ENCODE measurements at places on chromosomes 1 and 21. TPM values are rescaled to one million over a fixed set of nuclear protein-coding genes. Genes with fewer than 3 reads are reported as not detected.

GRCh38 chr1:202088206-202088605 lies 34.5 kb upstream of the GPR37L1 start:
- no peak for DNase-seq

HUNK gene
- 0.23 TPM for total RNA-seq

CDCA8 gene
- total RNA-seq = 1.4 TPM

DNA sequence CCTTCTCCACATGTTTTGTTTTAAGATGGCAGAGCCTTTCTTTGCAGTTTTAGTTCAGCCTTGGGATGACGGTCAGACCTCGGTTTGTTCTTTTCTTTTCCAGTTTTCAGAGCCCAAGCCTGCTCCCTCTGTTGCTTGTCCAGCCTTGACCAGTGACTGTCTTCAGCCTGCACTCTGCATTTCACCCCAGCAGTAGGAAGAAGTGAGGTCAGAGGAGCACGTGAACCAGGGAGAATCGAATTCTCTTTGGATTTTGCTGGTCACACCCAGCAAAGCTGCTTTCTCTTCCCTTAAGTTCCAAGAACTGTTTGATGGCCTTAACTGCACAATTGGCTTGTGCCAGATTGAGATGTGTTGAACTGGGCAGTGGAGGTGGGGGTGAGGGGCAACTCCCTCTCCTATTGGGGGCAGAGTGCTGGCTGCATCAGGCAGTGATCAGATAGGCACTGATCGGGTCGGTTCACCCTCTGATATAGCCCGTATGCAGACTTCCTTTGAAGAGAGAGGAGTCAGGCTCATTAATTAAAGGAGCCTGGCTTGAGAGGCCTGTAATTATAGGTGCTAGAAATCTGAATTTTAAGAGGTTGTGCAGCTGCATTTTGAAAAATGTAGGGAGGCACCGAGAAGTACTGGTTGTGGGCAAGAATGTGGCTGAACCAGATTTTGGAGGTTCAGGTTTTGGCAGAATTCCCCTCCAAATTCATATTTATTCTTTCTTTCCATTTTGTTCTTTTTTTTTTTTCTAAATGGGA lies 42.4 kb downstream of the PEX14 start:
- DNase-seq = no peak

- DNase-seq = no peak
These were observed 1.8 kb upstream of the FABP3 start for GRCh38 chr1:31374511-31375196.

RHD gene
- not detected for total RNA-seq

DNA sequence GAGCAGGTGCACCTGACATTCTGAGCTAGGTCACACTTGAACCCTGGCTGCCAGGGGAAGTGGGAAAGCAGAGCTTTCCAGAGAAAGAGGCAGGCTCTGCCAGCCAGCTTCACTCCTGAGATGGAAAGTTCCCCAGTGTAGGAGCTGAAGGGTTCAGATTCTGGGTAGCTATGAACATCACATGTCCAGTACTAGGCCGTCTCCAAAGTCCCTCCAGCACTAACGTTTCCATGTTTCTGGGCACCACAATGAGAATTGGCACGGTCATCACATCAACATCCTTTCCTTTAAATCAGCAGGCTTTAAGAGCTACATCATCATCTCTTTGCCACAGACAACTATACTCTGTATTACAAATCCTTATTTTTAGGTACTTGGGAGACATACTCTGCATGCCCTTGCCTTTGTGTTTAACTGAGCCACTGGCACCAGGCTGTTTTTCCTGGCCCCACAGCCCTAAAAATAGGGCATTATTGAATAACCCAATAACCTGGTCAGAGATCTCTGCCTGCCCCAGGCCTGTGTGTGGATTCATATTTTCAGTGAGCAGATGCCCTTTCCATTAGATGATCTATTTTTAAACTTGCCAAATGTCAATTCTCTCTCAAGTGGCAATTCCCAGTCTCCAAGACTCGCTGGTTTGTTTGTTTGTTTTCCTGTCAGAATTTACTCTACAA lies 35.4 kb upstream of the USP24 start:
- no peak for DNase-seq

DNA sequence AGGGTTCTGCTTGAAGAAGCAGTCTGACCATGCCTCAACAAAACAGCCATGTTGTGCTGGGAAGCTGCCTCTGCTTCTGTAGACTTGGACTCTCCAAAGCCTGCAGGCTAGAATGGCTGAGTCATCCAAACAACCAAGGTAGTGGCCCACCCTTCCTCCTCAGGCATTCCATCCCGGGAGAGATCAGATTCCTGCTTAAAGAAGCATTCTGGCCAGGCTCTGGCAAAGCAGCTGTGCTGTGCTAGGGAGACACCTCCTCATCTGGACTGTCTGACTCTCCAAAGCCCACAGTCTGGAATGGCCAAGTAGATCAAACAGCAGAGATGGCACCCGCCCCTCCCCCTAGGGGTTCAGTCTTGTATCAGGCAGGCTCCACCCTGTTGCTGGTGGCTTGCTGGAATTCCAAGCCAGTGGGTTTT lies 38.3 kb upstream of the F3 start:
- no peak for DNase-seq

GRCh38 chr21:36369064-36369685 lies 16.0 kb upstream of the CHAF1B start:
- no peak for DNase-seq

KIF17 gene
- not detected for total RNA-seq

DNA sequence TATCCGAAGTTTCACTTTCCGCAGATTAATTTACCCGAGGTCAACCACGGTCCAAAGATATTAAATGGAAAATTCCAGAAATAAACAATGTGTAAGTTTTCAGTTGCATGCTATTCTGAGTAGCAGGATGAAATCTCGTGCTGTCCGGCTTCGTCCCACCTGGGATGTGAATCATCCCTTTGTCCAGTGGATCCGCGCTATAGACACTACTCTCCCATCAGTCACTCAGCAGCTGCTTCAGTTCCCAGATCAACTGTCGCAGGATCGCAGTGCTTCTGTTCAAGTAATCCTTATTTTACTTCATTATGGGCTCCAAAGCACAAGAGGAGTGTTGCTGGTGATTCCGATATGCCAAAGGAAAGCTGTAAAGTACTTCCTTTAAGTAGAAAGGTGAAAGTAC lies 8.3 kb upstream of the LRP8 start:
- DNase-seq = no peak

Measured in naive thymus-derived CD8-positive, alpha-beta T cell (primary cell).